ENCODE measurements at places on chromosomes 12 and 14. TPM values are rescaled to one million over a fixed set of nuclear protein-coding genes. Genes with fewer than 3 reads are reported as not detected.

KRT7 gene
- 2,979 TPM for total RNA-seq

OTX2 gene
- not detected for total RNA-seq

FAM222A gene
- 11.7 TPM for total RNA-seq

INHBE gene
- not detected for total RNA-seq

TBX5 gene
- total RNA-seq: not detected

IL22 gene
- total RNA-seq: not detected

CFAP73 gene
- not detected for total RNA-seq

GPR33 gene
- not detected for total RNA-seq

GABARAPL1 gene
- 14.9 TPM for total RNA-seq
